ENCODE measurements at places on chromosomes 1 and 21.

DNA sequence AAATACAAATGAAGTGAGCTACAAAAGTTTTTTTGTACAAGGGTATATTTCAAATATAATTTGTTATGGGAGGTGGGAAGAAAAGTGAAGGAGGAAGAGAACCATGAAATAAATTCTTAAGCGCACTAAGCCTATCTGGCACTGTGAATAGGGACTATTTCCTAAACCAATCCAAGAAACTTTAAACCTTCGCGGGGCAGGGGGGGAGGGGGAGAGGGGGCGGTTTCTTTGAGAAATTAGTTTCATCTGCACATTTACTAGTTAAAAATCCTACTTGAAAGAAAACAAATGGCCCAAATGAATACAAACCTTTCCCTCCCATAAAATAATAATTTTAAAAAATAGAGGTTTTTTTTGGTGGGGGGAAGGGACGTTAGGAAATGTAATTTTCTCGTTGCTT lies 364 bp downstream of the GOLPH3L start:
- ATAC-seq: no peak

DNA sequence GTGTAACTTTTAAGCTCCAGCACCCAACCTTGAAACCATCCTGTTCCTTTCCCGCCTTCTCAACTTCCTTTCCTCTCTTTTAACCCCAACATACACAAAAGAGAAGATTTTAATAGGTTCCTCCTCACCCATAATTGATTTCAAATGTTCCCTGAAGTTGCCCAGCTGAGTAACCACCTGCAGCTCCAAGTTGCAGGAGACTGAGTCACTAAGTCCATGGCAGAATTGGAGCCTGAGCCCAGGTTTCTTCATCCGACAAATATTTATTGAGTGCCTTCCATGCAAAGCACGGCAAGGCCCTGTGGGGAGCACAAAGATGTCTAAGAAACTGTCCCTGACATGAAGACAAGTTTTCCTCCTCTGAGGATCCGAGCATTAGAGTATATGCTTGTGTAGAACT lies 97.7 kb downstream of the PAPPA2 start:
- no peak for ATAC-seq

GRCh38 chr1:35215346-35215745 lies 22.4 kb upstream of the SFPQ start:
- no peak for ATAC-seq

- no peak for ATAC-seq
Observed at GRCh38 chr1:170678027-170678600, 14.2 kb downstream of the PRRX1 start.

- ATAC-seq: no peak
Observed at GRCh38 chr1:41902159-41902577, 16.6 kb downstream of the HIVEP3 start.

DNA sequence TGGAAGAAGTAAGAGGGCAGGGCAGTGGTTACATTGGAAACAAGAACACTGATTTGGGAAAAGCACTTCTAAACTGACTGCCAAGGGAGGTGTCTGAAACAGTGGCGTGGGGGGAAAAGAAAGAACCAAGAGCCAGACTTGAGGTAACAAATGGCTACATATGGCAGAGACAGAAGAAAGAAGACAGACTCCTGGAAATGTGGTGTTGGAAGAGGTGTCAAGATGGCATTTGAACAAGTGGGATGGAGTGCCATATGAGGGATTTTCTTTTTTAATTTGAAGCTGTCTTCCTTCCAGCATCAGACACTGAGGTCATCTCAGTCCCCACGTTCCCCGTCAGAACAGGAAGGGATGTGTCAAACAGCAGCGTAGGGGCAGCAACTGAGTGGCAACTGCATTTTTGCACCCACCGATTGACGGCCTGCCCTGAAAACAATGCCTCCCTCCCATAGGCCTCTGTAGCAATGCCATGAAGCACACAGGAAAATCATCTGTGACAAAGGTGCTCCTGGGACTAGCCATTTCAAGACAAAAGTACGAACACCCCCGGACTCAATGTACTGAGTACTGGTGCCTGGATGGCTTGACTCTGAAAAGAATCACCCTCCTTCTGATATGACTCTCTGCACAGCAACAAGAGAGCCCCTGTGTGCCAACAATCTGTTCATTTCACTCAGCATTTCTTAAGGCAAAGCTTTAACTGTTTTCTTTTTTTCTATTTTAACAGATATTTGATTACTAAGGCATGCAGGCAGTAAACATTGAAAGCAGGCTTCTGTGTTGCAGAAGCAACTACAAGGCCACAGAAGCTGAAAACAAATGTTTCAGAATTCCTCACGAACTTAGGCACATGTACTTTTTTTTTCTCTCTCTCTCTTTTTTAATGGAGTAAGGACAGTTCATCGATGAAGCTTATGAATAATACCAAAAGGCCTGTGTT lies 37.0 kb downstream of the LPAR3 start:
- no peak for ATAC-seq

- no peak for ATAC-seq
Observed at GRCh38 chr1:246875041-246876026, 56.4 kb downstream of the AHCTF1 start.

DNA sequence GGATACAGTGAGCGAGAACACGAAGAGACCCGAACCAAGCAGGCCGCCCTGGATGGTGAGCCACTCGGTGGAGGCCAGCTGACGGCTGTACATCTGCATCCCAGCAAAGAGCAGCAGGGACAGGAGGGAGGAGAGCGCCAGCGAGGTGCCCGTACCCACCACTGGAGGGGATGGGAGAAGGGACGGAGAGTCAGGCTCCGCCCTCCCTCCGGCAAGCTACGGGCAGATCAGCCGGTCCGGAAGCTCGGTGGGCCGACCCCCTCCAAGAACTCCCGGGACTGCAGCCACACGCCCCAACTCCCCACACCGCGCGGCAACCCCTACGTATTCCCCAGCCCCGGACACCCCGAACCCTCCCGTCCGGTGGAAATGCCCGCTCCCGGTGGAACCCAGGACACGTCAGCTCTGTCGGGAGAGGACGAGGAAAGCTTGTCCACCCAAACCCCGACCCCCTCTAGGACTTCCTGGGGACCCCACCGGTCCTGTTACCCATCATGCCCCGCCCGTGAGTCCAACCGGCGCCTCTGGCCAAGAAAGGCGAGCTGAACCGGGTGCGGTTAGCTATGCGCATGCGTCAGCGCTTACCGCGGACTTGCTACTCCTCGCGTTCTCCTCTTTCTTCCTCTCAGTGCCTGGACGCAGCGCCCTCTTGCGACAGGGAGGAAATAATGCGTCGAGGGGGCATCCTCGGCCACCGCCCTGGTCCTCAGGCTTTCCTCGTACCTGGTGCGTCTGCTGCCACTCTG lies at the start of gene KRTCAP2:
Gene KRTCAP2, minus strand, starts transcription at position 573 of the 746 bp plus-strand sequence. Its CDS starts 80 bp downstream, at position 493.
- peak; percentile 66 for ATAC-seq

DNA sequence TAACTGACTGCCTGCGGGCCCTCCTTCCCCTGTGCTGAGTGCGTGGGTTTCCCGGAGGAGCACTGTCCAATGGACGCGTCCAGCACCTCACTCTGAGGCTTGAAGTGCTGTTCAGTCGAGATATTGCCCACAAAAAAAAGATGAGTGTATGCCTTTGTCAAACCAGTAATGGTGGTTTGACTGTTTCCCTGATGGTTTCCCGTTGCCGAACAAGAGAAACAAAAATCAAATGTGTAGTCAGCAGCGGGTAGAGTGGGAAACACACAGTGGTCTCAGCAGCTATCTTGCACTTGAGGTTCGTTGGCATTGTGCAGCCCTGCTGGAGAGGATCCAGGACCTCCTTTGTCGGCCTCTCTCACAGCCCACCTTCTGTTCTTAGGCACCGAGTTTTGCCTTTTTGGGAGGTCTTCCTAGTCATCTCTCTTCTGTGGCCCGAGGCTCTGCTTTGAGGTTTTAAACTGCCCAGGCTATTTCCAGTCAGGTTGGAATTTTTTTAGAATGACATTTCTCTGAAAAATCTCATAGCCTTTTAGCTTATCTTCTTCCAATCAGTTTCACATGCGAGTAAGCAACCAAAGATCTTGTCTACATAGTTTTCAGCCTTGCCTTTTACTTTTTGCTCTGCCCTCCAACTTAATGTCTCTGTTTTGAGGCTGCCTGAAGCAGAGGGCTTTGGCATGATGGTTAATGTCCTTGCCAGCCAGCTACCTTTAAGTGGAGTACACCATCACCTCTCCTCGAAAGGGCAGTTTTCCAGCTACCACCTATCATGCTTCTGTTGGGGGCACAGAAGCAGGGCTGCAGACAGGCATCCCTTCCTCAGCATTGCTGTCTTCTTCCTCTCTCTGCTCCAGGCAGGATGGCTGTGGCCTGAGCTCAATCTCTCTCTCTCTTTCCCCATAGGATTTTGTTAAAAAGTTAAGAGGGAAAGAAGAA lies 132.3 kb downstream of the URB2 start:
- ATAC-seq: no peak

Data from motor neuron (in vitro differentiated cells).